ENCODE measurements at places on chromosomes 2 and 18. TPM values are rescaled to one million over a fixed set of nuclear protein-coding genes. Genes with fewer than 3 reads are reported as not detected.

GRCh38 chr2:112488201-112488600 lies 6.2 kb downstream of the TTL start:
- H3K4me3 ChIP-seq = no peak overlapping the region
- peaks cover 34% of the 10 kb centered on the region for H3K36me3 ChIP-seq
- H3K27ac ChIP-seq = no peak overlapping the region
- no peak for DNase-seq
- H3K27me3 ChIP-seq = no peaks in the 10 kb centered on the region

DNA sequence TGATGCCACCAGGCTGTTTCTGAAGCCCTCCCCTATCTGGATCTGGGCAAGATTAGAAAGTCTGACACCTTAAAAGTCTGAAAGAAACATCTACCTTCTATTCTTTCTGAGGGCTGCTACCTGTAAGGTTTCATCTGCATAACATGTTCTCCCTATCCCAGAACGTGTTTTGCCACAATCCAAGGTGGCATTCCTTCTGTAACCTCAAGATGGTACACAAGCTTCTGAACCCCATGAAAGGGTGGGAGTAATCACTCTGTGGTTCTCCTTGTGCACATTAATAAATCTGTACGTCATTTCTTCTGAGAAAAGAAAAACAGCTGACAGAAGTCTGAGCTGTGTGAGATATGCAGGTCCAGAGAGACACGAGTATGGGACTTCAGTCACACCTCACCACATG lies 41.8 kb upstream of the MSH6 start:
- no peak for DNase-seq
- H3K4me3 ChIP-seq = no peak overlapping the region
- H3K27me3 ChIP-seq = no peaks in the 10 kb centered on the region
- H3K4me1 ChIP-seq = no peaks in the 10 kb centered on the region
- H3K27ac ChIP-seq = no peak overlapping the region
- no peaks in the 10 kb centered on the region for H3K36me3 ChIP-seq

- H3K27ac ChIP-seq = no peak overlapping the region
- DNase-seq = no peak
- H3K36me3 ChIP-seq = no peaks in the 10 kb centered on the region
- H3K4me3 ChIP-seq = no peak overlapping the region
- no peaks in the 10 kb centered on the region for H3K27me3 ChIP-seq
Observed at GRCh38 chr2:203730883-203731282, 24.4 kb downstream of the CD28 start.

DNA sequence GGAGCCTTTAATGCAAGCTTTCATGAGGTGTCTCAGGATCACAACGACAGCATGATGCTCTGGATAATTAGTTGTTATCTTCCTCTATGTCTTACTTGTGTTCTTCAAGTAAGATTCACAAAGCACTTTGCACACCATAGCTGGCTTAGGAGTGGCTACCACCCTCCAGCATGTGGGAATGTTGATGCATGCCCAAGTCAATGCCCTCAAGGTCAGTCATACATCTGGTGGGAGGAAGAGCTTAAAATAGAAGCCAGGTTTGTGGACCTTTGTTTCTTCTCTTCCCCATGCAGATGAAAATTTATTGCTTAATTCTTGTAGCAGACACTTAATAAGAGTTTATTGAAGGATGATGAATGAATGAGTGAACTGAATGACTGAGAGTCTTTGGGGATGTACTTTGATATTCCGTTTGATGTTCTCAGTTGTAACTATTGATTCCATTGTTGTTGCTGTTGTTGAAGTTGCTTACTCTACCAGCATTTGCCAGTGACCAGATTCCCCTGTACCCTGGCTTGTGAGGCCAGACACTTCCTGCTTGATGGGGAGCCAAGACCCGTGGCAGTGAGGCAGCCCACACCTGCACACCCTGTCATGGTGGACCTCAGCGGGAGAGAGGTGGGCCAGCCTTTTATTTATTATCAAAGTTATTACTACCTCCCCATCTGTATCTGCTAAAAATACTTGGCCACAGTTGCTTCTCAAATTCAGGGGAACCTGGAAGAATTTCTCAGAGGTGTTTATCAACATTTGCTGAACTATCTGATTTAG lies 137.8 kb downstream of the LAMA3 start:
- no peak for DNase-seq
- H3K4me3 ChIP-seq = no peak overlapping the region
- peaks cover 31% of the 10 kb centered on the region for H3K4me1 ChIP-seq
- H3K27ac ChIP-seq = peak overlapping the region; percentile 92

- no peak overlapping the region for H3K4me3 ChIP-seq
- H3K4me1 ChIP-seq = no peaks in the 10 kb centered on the region
- no peaks in the 10 kb centered on the region for H3K36me3 ChIP-seq
- no peak overlapping the region for H3K27ac ChIP-seq
Observed at GRCh38 chr2:161232571-161232970, 72.3 kb downstream of the TANK start.

- H3K27me3 ChIP-seq = no peaks in the 10 kb centered on the region
- no peak overlapping the region for H3K27ac ChIP-seq
- no peaks in the 10 kb centered on the region for H3K36me3 ChIP-seq
- no peak overlapping the region for H3K4me3 ChIP-seq
- DNase-seq = no peak
Observed at GRCh38 chr18:80103231-80103630, 5.8 kb upstream of the ADNP2 start.

GRCh38 chr2:200993097-200993496 lies 29.6 kb upstream of the ORC2 start:
- H3K27me3 ChIP-seq = no peaks in the 10 kb centered on the region
- H3K36me3 ChIP-seq = peaks cover 90% of the 10 kb centered on the region
- no peak for DNase-seq
- no peaks in the 10 kb centered on the region for H3K4me1 ChIP-seq
- no peak overlapping the region for H3K27ac ChIP-seq

GRCh38 chr2:36801088-36801487 lies 104.6 kb downstream of the VIT start:
- no peak overlapping the region for H3K27ac ChIP-seq
- H3K27me3 ChIP-seq = no peaks in the 10 kb centered on the region
- H3K36me3 ChIP-seq = no peaks in the 10 kb centered on the region
- no peaks in the 10 kb centered on the region for H3K4me1 ChIP-seq

DNA sequence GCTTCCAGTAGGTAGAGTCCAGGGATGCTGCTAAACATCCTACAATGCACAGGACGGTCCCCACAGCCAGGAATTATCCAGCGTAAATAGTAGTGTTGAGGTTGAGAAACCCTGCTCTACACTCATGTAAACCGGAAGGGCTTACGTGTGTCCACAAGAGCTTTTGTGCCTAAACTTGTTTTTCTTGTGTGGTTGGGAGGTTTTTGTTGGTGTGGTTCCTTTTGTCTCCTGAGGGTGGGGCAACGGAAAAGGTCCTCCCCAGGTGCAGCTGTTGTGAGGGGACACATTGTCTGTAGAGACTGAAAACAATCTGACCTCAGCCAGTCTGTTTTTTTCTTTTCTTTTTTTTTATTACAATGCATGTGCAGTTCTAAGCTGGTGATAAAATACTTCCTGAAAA lies 72.7 kb upstream of the MGAT5 start:
- no peak overlapping the region for H3K4me3 ChIP-seq
- no peak for DNase-seq
- no peak overlapping the region for H3K27ac ChIP-seq
- no peaks in the 10 kb centered on the region for H3K27me3 ChIP-seq
- no peaks in the 10 kb centered on the region for H3K36me3 ChIP-seq

DNA sequence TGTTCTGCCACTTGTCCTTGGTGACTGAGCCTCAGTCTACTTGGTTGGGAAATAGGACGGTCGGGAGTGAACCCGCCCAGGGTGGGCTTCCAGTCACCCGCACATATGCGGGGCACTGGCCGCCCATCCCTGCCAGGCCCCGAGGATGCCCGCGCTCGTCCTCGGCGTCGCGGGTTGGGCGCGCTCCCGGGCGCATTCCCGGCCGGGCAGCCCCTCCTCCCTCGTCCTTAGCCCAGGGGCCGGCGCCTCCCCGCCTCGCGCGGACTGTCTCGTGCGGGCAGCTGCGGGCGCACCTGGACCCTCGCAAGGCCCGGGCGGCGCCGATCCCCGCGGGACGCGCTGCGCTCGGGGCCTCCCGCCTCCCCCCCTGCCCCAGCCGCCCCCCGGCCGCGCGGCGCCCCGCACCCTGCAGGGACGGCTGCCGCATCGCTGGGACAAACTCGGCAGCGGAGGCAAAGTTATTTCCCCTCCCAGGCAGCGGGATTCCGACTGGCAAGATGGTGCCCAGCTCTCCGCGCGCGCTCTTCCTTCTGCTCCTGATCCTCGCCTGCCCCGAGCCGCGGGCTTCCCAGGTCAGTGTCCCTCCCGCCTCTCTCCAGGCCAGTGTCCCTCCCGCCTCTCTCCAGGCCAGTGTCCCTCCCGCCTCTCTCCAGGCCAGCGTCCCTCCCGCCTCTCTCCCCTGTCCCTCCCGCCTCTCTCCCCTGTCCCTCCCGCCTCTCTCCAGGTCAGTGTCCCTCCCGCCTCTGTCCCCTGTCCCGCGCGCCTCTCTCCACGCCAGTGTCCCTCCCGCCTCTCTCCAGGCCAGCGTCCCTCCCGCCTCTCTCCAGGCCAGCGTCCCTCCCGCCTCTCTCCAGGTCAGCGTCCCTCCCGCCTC lies at the start of gene FBLN7:
Gene FBLN7 (plus strand): TSS at position 227 of the 874 bp plus-strand sequence. CDS start 271 bp downstream, at position 498.
- DNase-seq = no peak
- no peaks in the 10 kb centered on the region for H3K27me3 ChIP-seq
- peak within 1 kb of the TSS; percentile 43 for H3K4me3 ChIP-seq

DNA sequence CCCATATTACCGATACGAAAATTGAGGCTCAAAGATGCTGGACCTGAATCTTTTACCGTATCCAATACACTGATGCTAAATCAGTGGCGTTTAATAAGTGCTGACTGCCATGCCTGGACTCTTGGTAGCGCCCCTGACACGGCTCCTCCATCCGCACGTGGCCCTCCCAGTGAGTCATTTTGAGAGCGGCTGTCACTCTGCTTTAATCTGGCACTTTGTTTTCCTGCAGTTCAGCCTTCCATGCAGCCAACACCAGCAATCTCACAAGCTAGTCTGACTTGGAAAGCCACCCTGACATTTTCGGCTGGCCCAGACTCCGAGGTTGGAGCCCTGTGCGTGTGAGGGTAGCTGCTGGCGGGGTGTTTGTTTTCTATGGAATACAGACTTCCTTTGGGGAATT lies 155.1 kb upstream of the LMAN1 start:
- DNase-seq = peak; percentile 43
- H3K4me1 ChIP-seq = no peaks in the 10 kb centered on the region
- H3K4me3 ChIP-seq = no peak overlapping the region

DNA sequence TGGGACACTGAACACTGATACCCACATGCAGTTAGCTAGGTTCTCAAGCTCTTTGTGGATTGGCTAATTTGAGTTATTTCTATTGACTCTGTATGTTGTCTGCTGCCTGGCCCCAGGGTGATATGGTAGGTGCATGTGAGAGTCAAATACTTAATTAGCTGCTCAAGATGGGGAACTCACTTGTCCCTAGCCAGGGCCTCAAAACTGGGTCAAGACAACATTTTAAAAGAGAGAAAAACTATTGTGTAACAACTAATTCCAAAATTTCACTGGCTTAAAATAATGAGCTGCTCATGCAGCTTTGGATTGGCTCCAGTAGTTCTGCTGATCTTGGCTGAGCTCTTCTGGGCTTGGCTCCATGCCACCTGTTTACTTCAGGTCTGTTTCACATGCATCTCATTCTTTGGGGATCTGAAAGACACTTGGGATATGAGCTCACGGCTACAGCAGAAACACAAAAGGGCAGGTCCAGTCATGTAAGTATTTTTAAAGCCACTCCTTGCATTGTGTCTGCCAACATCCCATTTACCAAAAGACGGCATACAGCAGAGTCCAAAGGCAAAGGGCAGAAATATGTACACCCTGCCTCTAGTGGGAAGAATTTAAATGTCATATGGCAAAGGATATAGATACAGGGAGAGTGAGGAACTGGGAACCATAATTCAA lies 716.8 kb downstream of the SUCLG1 start:
- H3K36me3 ChIP-seq = no peaks in the 10 kb centered on the region
- H3K27me3 ChIP-seq = no peaks in the 10 kb centered on the region
- no peak overlapping the region for H3K4me3 ChIP-seq
- peak; percentile 67 for DNase-seq
- H3K4me1 ChIP-seq = no peaks in the 10 kb centered on the region

- no peak for DNase-seq
- no peak overlapping the region for H3K4me3 ChIP-seq
- H3K27ac ChIP-seq = no peak overlapping the region
Observed at GRCh38 chr2:150191349-150191748, 296.1 kb downstream of the RND3 start.

DNA sequence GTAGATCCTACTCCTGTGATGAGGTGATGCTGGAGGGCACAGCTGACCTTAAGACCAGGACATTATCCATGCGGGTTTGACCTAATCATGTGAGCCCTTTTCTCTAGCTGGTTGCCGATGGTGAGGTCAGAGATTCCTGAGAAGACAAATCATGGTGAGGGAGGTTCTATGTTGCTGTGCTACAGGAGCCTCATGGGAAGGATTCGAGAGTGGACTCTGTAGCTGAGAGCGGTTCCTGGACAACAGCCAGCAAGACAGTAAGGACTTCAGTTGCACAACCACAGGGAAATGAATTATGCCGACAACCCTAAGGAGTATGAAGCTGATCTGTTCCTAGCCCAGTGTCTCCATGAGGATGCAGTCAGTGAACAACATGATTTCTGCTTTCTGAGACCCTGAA lies 80.4 kb downstream of the EPB41L3 start:
- H3K36me3 ChIP-seq = no peaks in the 10 kb centered on the region
- peaks cover 50% of the 10 kb centered on the region for H3K4me1 ChIP-seq
- H3K27me3 ChIP-seq = no peaks in the 10 kb centered on the region
- H3K27ac ChIP-seq = peak overlapping the region; percentile 19

- no peak overlapping the region for H3K27ac ChIP-seq
- no peaks in the 10 kb centered on the region for H3K27me3 ChIP-seq
- no peak overlapping the region for H3K4me3 ChIP-seq
- no peaks in the 10 kb centered on the region for H3K4me1 ChIP-seq
- DNase-seq = no peak
Observed at GRCh38 chr2:83531206-83531826, 927.8 kb downstream of the SUCLG1 start.

GRCh38 chr2:24363301-24363700 lies 3.0 kb upstream of the ITSN2 start:
- DNase-seq = no peak
- no peak overlapping the region for H3K4me3 ChIP-seq
- H3K4me1 ChIP-seq = peaks cover 5% of the 10 kb centered on the region
- no peak overlapping the region for H3K27ac ChIP-seq
- H3K27me3 ChIP-seq = no peaks in the 10 kb centered on the region

IMMT gene
- 54.3 TPM for total RNA-seq

VSNL1 gene
- not detected for total RNA-seq

REG3G gene
- total RNA-seq = not detected

DOK1 gene
- total RNA-seq = 23.8 TPM

ONECUT2 gene
- not detected for total RNA-seq

NDUFS1 gene
- 54.6 TPM for total RNA-seq

ALK gene
- total RNA-seq = 0.90 TPM

MARCO gene
- 12.4 TPM for total RNA-seq

TOGARAM2 gene
- total RNA-seq = 28.4 TPM

SEPTIN10 gene
- total RNA-seq = 104 TPM

G6PC2 gene
- not detected for total RNA-seq

IL36A gene
- not detected for total RNA-seq

ANKRD36C gene
- 69.1 TPM for total RNA-seq

Measured in tibial nerve (tissue), 4 donors.